ENCODE measurements at places on chromosomes 7 and 10.
A peak's percentile ranks its signal among the peaks of the same experiment; 100 is the strongest.

- DNase-seq, result no peak
Observed at GRCh38 chr7:4604456-4604940, 77.6 kb upstream of the FOXK1 start.

DNA sequence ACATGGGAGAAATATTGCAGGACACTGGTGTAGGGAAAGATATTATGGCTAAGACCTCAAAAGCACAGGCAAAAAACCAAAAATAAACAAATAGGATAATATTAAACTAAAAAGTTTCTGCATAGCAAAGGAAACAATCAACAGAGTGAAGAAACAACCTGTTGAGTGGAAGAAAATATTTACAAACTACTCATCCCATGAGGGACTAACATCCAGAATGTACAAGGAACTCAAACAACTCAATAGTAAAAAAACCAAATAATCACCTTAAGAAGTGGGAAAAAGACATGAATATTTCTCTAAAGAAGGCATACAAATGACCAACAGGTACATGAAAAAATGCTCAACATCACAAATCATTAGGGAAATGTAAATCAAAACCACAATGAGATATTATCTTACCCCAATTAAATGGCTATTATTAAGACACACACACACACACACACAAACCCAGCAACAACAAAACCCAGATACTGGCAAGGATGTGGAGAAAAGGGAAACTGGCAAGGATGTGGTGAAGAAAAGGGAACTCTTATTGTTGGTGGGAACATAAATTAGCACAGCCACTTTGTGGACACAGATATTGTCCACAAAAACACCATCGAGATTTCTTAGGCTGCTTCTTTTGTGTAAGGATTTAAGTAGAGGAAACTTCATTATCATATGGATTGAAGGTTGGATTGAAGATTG, 9.8 kb upstream of the RAB18 start:
- DNase-seq, result no peak

DNA sequence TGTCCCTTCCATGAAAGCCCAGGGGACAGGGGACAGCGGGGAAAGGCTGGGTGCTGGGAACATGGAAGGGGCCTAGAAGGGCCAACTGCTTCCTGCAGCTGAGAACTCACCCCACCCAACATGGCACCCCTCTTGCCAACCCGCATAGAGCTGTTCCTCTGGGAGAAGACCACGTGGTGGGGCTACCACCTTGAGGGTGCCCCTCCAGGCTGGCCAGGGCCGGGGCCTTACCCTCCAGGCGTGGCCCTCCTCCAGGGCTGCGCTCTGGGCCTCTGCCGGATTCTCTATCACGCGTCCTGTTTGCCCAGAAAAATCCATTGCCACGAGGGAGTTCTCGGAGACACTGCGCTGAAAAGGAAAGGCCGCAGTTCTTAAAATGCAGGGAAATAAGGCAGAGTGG, 39.9 kb upstream of the DDC start:
- no peak for DNase-seq

GRCh38 chr7:55570218-55570873, 2.0 kb downstream of the VOPP1 start:
- DNase-seq, result peak; percentile 74

DNA sequence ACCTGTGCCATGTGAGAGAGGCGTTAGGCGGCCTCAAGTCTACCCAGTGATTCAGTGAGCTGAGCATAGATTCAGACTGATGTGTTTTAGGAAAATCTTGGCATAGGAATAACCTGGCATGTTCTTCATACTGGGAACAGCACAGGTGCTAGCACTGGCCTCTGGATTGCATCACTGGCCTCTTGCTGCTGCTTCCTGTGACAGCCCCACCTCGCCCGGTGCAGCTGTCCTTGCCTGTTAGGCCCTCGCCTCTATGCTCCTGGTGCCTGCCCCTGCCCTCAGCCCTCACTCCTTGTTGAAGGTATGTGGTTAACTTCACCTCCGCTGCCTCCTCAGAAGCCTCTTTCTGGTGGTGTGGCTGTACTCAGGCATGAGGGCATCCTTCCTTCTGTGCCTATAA, 46.2 kb downstream of the BLNK start:
- no peak for DNase-seq

- DNase-seq, result no peak
Observed at GRCh38 chr10:126210051-126210651, 178.1 kb downstream of the ADAM12 start.

- no peak for DNase-seq
Observed at GRCh38 chr10:122132331-122132755, 138.8 kb upstream of the BTBD16 start.

DNA sequence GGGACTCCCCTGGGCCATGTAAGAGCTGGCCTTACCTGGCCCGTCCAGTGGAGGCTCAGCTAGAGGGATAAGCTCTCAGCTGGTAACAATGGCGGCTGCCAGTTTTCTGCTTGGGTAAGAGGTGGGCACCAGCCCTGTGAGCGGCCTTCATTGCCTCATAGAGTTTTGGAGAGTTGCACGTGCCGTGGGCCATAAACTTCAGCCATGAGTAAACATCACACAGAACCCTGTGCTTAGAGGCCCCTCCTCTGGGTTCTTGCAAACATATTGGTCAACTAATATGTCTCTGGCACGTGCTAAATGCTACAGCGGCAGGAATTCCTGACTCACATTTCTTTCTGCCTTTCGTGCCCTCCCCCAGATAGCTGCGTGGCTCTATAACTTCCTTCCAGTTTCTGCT, 103.9 kb upstream of the LEP start:
- DNase-seq, result no peak

- DNase-seq, result no peak
Observed at GRCh38 chr10:102465466-102465865, 14.1 kb upstream of the C10orf95 start.

DNA sequence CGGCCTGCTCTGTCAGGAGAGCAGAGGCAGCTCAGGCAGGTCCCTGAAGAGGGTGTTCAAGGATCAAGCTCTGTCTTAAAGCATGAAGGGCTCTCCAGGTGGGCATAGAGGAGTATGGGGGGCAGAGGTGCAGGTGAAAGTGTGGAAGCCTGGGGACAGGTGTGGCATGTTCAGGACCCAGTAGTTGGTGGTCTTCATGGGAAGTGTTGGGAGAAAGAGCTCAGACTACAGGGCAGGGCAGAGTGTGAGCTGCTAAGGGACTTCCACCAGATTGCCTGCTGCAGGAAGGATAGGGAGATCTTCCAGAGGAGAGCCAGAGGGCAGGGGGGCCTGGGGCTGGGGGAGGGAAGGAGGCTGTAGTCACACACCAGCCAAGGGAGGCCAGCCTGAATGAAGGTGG, 156.5 kb upstream of the GDF10 start:
- no peak for DNase-seq

DNA sequence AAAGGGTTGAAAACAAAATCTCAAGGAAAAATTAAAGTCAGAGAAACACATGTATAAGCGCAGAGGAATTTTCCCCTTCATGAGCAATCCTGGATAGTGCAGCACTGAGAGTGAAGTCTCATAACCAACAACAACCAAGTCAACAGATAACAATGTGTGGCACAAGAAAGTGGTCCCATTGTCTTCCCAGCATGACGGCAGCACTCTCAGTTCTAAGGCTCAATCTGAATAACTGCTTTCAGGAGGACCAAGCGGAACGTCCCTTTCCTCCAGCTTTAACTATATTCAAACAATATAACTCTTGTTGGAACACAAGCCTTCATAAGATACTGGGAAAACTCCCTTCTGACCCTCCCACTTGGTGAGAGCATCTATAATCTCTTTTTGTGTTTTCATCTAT, 137.9 kb downstream of the RAPGEF5 start:
- no peak for DNase-seq

- DNase-seq, result no peak
Observed at GRCh38 chr10:51204701-51205100, 130.4 kb downstream of the PRKG1 start.

DNA sequence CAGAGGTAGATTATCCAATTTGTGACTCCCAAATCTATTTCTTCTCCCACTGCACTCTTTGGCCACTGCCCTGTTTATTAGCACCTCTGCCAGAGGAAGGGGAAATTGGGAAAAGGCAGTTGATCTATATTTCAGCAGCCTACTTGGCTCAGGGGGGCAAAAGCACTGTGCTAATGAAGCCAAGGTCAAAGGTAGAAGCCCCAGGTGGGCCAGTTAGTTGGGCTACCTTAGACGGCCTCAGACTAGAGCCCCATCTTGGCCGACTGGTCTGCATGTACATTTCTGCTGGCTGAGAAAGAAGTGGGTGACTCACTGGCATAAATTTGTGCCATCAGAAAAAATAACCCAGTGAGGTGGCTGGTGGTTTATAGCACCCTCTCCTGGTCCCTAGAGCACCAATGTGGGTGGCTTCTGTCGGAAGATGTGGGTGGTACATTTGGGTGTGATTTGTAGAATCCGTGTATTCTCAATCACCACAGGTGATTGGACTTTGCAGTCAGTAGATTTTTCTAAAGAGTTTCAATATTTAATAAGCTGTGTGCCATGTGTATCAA, 293.3 kb upstream of the MKI67 start:
- no peak for DNase-seq

DNA sequence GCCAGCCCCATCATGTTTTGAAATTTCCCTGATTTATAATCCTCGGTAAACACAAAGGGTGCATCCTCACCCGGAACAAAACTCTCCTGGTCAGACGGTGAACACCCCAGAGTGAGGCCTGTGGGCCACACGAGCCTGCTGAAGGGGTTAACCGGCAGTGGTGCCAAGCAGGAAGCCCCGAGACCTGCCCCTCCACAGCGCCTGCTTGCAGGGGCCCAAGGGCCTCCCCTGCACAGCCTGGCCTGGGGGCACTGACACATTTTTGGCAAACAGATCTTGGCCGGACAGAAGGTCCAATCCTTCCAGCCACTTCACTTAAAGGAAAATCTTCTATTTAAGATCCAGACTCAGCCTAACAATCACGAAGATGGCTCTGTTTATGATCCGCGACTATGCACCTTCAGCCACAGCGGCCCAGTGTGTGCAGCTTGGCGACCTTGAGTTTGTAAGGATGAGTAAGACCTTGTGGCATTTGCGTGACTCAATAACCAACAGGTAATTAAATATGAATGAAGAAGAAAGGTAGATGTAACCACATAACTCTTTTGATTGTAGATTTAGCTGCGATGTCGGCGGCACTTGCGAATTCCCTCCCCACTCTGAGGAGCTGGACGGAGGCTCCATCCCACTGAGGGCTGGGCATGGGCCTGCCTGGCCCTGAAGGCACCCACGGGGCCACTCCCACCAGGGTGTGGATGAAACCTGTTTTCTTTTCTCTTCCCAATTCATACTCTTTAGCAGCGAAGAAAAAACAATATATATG, 328.2 kb downstream of the DNAJB6 start:
- DNase-seq, result no peak

GRCh38 chr7:106049139-106049752, 62.9 kb downstream of the SYPL1 start:
- no peak for DNase-seq

DNA sequence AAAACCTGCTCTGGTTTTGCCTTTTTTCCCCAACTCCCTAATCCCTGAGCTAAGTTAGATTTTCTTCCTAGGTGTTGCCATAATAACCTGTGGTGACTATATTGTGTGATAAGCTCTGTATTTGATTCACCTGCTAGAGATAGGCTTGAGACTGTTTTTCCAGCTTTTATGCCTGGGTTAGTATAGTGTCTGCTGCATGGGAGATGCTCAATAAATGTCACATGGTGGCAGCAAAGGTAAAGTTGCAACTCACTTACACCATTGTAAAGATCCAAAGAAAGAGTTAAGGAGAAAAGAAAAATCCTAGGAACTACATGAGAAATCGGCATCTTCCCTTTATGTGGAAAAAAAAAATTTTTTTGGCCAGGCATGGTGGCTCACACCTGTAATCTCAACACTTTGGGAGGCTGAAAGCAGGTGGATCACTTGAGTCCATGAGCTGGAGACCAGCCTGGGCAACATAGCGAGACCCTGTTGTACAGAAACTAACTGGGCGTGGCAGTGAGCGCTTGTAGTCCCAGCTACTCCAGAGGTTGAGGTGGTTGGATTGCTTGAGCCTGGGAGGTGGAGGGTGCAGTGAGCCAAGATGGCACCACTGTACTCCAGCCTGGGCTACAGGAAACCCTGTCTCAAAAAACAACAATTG, 3.7 kb downstream of the CCNJ start:
- no peak for DNase-seq

DNA sequence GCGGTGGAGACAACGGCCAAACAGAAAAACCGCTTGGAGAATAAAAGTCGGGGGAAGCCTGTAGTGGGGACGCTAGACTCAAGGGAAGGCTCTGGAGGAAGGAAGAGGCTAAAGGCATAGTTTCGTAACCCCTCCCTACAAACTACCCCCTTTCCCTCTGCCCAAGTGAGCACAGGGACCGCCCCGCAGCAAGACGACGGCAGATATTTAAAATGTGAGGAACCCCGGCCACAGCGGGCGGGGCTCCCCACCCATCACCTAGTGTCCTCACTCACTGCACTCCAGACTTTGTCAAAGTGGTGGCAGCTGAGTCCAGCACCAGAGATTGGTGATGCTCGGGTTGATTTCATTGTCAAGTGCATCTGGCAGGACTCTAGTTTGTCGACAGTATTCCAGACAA, 69.1 kb downstream of the PRKAG2 start:
- no peak for DNase-seq

GRCh38 chr7:98670186-98670585, 53.1 kb downstream of the NPTX2 start:
- no peak for DNase-seq

GRCh38 chr10:84519235-84519634, 190.8 kb downstream of the CCSER2 start:
- no peak for DNase-seq

DNA sequence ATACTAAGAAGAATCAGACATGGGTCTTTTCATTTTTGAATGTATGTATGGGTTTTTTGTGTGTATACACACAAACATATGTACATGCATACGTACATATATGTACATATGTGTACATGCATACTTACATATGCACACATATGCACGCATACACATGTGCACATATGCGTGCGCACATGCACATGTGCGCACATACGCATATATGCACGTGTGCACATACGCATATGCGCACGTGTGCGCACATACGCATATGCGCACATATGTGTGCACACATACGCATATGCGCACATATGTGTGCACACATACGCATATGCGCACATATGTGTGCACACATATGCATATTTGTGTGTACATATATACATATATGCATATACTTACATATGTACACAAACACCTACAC, 4.9 kb upstream of the BMPR1A start:
- DNase-seq, result no peak

GRCh38 chr10:74743401-74743800, 83.0 kb upstream of the KAT6B start:
- DNase-seq, result no peak

DNA sequence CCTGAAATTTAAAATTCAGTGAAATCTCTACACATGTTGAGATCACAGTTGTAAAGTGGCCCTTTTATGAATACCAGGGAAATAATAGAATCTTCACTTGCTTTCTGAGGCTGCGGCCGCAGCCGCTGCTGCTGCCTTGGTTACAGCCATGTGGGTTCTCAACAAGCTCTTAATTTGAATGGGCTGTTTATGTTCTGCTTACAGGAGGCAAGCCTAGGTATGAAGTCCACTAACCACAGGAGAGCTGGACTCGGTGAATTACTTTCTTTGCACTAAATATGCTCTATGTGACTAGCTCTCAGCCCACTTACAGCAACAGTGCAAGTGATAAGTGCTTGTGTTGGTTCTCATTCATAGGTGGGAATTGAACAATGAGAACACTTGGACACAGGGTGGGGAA, 410.8 kb downstream of the SFMBT2 start:
- no peak for DNase-seq
